ENCODE measurements at places on chromosomes 16 and 17.

DNA sequence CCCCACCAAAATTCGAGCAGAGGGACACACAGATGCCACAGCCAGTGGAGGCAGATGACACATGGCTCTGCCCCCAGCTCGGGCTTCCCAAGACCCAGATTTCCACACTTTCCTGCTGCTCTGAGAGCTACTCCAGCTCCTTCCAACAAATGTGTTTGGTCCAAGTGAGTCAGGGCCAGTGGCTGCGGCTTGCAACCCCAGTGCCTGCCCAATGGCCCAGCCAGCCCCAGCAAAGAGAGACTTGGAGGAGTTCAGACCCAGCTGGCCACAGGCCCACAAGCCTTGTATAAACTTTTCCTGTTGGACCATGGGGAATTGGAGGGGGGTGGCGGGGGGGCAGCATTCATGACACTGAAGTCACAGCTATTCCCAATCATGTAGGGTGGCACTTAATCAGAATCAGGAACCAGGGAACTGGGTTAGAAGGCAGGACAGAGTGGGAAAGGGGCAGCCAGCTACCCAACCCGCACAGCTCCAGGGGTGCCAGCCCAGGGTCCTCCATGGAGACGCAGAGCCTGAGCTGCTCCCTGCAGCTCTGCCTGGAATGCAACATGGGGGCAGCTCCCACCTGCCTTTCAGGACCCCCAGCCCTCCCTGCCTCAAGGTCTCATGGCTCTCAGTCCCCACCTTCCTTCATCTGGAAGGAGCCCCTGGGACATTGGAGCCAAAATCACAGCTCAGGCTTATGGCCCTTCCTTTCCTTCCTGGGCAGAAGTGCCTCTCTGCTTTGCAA, 17.5 kb upstream of the C16orf78 start:
- DNase-seq: no peak

- peak; percentile 89 for DNase-seq
Measured at GRCh38 chr16:77840673-77841501, 52.5 kb downstream of the VAT1L start.

GRCh38 chr17:50518384-50519023, 10.3 kb downstream of the MYCBPAP start:
- no peak for DNase-seq

GRCh38 chr16:14366974-14367707, 262.9 kb downstream of the PARN start:
- DNase-seq: no peak

DNA sequence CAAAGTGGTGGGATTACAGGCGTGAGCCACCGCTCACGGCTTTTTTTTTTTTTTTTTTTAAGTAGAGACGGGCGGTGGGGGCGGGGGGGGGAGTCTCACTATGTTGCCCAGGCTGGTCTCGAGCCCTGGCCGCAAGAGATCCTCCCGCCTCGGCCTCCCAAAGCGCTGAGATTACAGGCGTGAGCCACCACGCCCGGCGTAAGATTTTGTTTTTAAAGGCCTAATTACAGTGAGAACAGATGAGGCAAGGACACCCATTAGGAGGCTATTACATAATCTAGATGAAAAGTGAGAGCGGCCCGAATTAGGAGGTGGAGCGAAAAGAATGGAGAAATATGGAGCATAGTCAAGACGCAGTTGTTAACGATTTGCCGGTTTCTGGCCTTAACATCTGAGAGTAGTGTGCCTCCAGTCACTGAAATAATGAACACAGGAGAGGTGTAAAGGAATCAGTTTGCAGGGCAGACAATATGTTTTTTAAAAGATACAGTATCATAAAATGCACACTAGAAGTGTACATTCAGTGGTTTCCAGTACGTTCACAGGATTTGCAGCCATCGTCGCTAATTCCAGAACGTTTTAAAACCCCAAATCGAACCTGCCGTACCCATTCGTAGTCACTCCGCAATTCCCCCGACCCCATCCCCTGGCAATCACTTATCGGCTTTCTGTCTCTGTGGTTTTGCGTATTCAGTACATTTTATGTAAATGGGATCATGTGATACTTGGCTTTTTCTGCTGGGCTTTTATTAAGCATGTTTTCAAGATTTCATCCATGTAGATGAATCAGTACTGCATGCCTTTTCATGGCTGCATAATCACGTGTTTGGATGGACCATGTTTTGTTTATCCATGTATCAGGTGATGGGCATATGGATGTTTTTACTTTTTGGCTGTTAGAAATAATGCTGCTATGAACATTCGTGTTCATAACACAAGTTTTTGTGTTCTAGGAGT, 1.4 kb upstream of the SLX4 start:
- no peak for DNase-seq

GRCh38 chr17:69268543-69269014, 40.0 kb upstream of the ABCA10 start:
- peak; percentile 30 for DNase-seq

GRCh38 chr17:39001703-39002637, 34.8 kb upstream of the FBXO47 start:
- DNase-seq: peak; percentile 63

- no peak for DNase-seq
Measured at GRCh38 chr16:11047939-11048800, 103.8 kb downstream of the CLEC16A start.

GRCh38 chr17:64073771-64074703, 53.6 kb upstream of the ICAM2 start:
- DNase-seq: no peak

GRCh38 chr17:73347351-73347750, 35.5 kb upstream of the CDC42EP4 start:
- DNase-seq: no peak

DNA sequence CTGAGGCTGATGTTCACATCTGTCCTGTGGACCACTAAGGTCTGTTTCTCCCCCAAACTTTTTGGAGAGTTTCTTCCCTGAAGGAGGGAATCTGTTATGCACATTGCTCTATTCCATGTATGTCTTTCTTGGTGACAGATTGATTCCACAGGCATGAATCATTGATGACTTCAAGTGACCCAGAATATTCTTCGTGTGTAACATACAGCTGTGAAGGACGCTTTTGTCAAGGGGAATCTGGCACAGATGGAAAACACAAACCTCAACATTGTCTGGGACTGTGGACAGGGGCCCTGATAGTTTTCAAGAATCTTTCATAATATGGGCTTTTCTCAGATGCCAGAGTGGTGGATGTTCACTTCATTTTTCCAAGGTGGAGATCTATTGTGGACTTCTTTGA, 223.1 kb upstream of the MAF start:
- DNase-seq: no peak

GRCh38 chr16:80615735-80616134, 74.9 kb downstream of the DYNLRB2 start:
- no peak for DNase-seq

DNA sequence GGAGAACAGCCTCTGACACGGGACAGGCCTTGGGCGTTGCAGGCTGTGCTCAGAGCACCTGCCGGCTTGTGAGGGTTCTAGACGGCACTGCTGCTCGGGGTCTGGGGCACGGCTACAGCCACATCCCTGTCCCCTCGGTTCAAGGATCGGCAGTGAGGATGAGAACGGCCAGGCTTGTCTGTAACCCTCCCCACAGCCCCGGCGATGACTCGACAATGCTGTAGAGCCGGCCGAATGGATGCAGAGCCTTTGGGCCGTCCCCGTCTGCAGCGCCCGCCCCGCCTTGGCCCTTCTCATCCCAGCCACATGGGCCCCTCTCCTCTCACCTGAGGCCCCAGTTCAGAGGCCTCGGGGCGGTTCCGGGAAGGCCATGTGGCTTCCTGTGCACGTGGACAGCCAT, 49.0 kb upstream of the METRNL start:
- DNase-seq: no peak

- peak; percentile 3 for DNase-seq
Measured at GRCh38 chr16:64626776-64627175, 495.1 kb downstream of the CDH11 start.

- DNase-seq: no peak
Measured at GRCh38 chr17:80303824-80304223, 43.2 kb downstream of the RNF213 start.

DNA sequence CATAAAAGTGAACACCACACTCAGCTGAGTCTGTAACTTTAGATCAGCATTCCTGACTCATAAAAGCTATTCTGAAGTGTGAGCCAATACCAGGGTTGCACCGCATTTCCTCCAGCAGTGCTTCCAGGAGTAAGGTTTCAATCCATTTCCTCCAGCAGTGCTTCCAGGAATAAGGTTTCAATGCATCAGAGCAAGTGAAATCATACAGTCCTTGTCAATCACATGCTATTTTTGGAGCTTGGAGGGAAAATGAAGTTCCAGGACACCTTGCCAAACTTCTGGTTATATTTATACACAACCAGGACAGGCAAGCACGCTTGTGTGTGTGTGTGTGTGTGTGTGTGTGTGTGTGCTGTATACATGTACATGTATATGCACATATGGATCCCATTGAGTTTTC, 327.6 kb downstream of the GRIN2A start:
- DNase-seq: peak; percentile 92

DNA sequence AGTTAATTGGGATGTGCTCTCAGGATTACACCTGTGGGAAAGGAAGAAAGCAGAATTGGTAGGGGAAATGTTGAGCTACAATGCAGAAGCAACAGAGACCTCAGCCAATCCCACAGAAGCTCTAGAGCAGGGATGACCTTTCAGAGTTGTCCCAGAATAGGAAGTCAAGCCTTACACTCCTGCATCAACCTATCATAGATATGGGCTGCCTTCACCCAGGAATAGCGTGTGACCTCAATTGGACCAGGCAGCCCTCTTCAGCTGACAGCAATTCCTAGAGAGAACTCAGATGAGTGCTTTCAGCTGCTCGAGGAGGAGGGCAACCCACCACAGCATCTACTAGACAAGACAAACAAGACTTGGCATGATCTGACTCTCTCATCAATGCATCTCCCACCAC, 189.7 kb downstream of the TMEM132E start:
- DNase-seq: no peak

DNA sequence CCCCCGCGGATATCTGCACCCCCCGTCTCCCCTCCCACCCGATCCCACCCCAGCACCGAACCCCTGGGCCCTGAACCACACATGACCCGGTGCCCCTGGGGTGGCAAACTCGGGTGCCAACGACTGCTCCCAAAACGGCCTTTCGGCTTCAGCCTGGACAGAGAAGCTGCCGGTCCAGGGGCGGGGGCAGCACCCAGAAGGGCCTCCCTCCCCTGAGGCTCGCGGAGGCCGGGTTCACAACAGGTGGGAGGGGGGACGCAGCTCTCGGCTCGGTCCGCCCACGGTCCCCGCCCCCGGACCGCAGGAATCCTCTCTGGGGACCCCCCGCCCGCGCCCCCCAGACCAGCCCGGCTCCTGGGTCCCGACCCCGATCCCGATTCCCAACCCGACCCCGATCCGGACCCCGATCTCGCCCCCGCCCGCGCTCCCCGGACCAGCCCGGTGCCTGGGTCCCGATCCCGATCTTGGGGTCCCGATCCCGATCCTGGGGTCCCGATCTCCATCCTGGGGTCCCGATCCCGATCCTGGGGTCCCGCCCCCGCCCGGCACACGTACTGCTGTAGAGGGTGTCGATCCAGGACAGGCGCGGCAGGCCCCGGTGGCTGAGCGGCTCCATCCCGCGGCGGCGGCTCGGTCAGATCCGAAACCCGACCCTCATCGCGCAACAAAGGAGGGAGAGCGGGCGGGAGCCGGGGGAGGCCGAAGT, 516 bp downstream of the ABR start:
- DNase-seq: peak; percentile 44

Measured in fibroblast of skin of right quadriceps (primary cell).